ENCODE measurements at places on chromosomes 16 and 17.

DNA sequence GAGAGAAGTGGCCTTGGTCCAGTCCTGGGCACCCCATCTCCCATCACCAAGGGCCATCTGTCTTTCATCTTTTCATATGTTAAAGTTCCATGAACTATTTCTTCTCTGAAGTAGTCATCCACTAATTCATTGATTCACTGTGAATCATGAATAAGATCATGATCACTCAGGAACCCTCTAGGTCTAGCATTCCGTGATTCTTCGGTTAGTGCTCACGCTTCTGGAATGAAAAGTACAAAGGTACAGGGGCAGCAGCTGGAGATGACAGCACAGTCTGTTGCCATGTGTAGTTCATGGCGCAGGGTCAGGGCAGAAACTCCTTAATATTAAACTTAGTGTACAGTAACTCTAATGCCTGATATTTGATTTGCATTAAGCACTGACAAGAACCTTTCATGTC is 127.1 kb downstream of the CDH13 start:
- no peak for DNase-seq

GRCh38 chr17:74529243-74529642 is 2.0 kb downstream of the CD300LB start:
- DNase-seq = no peak

- peak; percentile 97 for DNase-seq
Observed at GRCh38 chr17:44006598-44007345, 2.4 kb downstream of the NAGS start.

GRCh38 chr17:62648956-62649294 is 21.5 kb downstream of the MRC2 start:
- no peak for DNase-seq

- DNase-seq = no peak
Observed at GRCh38 chr17:17180741-17181525, 25.2 kb downstream of the PLD6 start.

- DNase-seq = no peak
Observed at GRCh38 chr16:46889942-46890300, 5.8 kb downstream of the GPT2 start.

DNA sequence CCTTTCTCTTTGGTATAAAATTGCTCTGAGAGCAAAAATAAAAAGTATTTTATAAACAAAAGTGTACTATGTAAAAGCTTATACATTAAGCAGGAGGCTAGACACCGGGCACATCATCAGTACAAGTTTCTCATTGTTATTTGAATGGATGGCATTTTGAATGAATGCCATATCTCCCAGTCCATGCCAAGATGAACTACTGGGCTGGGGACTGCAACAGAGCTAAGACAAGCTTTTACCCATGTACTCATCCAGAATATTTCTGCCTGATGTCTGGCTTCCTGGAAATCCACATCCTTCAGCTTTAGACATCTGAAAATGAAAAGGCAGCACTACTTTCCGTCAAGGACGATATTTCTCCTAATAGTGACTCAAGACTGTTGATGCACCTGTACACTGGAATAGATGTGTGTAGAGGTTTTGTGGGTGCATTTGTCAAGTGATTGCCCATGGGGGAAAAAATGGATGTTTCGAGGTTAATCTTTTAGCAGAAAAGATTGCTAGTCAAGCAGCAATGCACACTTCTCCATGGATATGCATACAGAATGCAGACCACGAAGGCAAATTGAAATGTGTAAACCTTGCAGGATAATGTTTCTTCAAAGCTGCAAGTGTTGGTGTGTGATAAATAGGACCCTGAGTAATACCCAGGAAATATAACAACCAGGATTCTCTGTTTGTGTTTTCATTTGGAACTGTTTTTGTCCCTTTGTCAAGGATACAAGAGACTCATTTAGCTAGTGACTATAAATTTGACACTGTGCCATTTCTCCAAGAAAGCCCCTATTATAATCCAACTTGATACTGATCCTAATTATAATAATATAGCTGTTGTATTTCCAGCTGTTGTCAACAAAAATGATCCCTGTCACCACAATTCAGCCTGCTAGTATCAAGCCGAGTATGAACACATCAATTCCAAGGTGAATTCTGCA is 173.8 kb downstream of the CDH8 start:
- DNase-seq = no peak

- DNase-seq = no peak
Observed at GRCh38 chr17:49505854-49506253, 10.8 kb downstream of the NGFR start.

- DNase-seq = no peak
Observed at GRCh38 chr16:86858501-86858900, 280.2 kb downstream of the FOXL1 start.

GRCh38 chr17:40337351-40337750 is 27.2 kb downstream of the GJD3 start:
- DNase-seq = no peak

- no peak for DNase-seq
Observed at GRCh38 chr16:11794996-11795886, 1.8 kb downstream of the ZC3H7A start.

- peak; percentile 73 for DNase-seq
Observed at GRCh38 chr16:14300705-14301168, 229.6 kb downstream of the MRTFB start.

DNA sequence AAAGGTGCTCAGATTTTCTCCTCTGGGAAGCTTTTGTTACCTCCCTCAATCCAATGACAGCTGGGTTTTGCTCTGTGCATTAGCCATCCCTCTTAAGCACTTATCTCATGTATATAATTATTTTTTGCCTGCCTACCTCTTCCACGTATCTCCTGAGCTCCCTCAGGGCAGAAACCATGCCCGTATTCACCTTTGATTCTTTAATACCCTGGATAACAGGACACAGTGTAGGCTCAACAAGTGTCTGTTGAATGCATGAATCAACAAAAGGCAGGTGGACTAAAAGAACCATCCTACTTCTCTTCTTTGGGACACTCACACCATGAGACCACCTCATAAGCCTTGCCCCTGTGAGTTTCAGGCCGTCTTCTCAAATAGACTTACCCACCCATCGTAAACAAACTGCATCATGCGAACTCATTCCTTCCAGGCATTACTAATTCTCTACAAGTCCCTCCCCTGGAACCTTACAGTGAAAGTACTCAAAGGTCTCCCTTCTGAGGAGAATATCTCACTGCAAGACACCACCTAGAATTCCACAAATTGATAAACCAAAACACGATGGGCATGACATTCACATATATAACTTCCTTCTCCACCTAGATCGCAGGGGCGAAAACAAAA is 3.2 kb downstream of the ARHGAP17 start:
- no peak for DNase-seq

DNA sequence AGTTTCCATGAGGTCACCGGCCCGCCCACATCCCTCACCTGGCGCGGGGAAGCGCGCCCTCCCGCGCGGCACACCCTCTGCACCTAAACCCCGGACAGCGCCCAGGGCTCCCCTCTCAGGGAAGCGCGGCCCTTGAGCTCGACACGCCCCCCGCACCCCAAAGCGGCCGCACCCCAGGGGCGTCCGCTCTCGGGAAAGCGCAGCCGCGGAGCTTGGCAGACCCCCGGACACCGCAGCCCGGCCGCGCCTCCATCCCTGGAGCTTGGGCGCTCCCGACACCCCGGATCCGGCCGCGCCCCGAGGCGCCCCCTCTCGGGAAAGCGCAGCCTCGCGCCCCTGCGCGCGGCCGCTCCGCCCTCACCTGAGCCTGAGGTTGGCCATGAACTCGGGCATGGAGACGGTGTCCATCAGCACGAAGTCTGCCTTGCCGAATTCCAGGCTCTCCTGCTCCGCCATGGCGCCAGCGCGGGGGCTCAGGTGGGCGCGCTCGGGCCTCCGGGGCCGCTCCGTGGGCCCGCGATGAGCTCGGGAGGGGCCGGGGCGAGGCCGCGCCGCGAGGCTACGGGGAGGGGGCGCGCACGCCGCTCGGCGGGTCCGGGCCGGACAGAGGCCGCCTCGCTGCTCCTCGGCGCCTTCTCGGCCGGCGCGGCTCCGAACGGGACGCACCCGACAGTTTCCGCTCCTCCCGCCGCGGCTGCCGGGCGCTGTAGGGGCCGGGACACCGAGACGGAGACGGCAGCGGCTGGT is at the start of gene MYO1D:
MYO1D (minus strand) TSS at position 708 of the 747 bp plus-strand sequence; CDS start at position 456, 252 bp downstream.
- peak; percentile 69 for DNase-seq

GRCh38 chr16:53058441-53058840 is 3.6 kb downstream of the CHD9 start:
- no peak for DNase-seq

- no peak for DNase-seq
Observed at GRCh38 chr17:3896108-3896967, 3.5 kb upstream of the CAMKK1 start.

DNA sequence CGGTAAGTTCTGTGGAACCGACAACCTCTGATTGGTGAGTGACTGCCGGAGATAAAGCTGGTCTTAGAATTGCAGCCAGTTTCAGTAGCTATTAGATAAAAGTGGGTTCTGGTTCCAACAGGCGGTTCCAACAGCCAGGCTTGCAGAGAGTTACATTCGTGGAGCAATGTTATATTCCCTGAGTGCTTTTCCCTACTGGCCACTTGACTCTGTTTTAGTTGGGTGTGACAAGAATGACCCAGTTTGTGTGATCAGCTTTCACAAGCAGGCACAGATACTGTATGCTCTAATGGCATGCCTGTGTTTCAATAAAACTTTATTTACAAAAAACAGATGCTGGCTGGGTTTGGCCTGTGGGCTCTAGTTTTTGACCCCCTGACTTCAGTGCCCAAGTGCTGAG is 196.6 kb downstream of the SNX29 start:
- DNase-seq = no peak

DNA sequence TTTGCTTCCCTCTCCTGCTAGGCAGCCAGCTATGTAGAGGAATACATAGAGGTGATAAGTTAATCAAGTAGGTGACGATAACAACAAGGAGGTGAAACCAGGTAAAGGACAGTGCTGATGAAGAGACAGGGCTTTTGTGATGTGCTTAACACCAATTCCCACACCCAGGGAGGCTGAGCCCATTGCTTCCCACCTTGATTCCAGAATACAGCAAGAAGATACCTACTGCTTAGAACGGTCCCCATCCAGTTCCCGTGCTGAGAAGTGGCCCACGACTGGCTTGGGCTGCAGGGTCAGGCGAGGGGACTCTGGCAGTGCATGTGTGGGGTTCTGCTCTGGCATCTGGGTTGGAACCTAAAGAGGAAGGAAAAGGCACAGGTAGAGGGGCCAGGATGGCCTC is 16.1 kb upstream of the GFAP start:
- DNase-seq = peak; percentile 12

DNA sequence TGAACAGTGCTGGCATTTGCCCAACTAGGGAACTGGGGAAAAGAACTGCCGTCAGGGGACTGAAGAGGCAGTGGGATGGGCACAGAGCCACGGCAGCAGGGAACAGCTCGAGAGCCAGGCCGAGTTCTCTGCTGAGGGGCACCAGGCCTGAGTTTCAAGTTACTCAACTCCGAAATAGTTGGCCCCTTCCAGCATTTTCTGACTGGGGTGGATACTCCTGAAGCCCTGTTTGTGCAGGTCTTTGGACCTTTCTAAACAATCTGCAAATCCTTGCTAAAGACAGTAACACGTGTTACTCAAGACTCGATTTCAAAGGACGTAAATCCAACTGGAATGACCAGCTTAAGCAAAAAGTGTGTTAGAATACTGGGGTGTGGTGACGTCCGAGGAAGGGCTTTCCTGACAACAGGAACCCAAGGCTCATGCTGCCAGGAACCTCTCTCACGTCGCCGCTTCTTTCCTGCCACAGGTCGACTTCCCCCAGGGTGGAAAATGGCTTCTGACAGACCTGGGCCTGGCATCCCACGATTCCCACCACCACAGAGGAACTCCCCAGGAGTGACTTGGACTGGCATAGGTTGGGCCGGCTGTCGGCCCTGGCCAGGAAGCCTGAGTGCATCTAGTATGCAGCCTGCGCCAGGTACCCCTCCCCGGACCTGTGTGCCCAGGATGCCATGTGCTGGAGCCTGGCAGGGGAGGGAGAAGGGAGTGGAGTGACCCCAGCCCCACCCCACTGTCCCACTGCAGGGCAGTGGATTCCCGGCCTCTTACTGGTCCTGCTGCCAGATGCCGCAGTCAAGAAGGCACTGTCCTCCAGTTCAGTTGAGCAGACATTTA is 71.9 kb downstream of the N4BP1 start:
- DNase-seq = no peak

DNA sequence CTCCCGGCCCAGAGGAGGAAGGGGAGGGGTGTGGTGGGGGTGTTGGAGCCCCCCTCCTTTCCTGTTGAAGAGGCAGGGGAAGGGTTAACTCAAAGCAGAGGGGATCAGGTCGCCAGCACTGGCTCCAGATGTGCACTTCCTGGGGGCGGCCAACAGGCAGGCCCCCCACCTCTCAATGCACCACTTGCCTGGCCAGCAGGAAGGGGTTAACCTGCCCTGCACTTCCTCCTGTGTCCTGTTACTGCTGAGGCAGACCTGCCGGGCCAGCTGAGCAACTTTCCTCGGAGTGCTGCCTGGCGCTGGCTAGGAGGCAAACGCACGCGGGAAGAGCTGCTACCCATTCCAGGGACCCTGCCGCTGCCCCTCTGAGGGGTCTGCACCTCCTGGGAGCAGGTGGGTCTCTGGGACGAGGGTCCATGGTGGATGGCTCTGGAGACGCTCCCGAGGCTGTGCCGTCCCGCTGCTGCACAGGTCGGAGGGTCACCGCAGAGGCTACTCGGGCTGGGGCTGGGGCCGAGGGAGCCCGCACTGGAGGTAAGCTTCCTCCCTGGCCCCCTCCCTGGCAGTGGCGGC is at the start of gene EPN3:
EPN3 (plus strand) TSS at position 284 of the 573 bp plus-strand sequence. CDS start 3,822 bp downstream, outside the sequence.
- DNase-seq = no peak

- DNase-seq = no peak
Observed at GRCh38 chr16:84782846-84783245, 36.9 kb upstream of the CRISPLD2 start.

- DNase-seq = peak; percentile 55
Observed at GRCh38 chr17:13051915-13052314, 34.1 kb upstream of the ELAC2 start.

- peak; percentile 82 for DNase-seq
Observed at GRCh38 chr17:77881545-77881944, 77.0 kb upstream of the TNRC6C start.

GRCh38 chr17:47288531-47289116 is 35.0 kb downstream of the ITGB3 start:
- DNase-seq = no peak

DNA sequence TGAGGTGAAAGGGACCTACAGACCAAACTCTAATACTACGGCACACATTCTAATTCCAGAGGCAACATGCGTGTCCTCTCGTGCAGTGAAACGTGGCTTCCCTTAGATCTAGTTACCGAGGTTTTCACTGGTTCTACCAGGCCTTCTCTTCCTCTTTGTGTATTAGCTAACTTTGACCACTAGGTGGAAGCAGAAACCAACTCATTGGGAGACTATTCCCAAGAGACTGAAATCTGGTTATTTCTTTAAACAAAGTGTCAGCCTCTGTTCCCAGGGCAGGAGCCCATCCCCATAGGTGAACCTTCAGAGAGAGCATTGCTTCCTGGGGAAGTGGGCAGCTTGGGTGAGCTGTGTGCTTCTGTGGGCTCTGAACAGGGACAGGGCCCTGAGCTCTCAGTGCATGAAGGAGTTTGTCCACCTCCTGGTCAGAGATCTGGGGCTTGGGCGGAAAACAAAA is 19.7 kb upstream of the RCVRN start:
- DNase-seq = peak; percentile 58

GRCh38 chr17:72204742-72205141 is 83.9 kb downstream of the SOX9 start:
- no peak for DNase-seq

- DNase-seq = no peak
Observed at GRCh38 chr17:80790981-80791742, 200.5 kb upstream of the CHMP6 start.
